ENCODE measurements at places on chromosomes 2 and 18. TPM values are rescaled to one million over a fixed set of nuclear protein-coding genes. Genes with fewer than 3 reads are reported as not detected.

Gene TUBA3E
- not detected for total RNA-seq

Gene AQP12A
- not detected for total RNA-seq

Gene SP5
- 2.4 TPM for total RNA-seq

Gene ABCB11
- 1.5 TPM for total RNA-seq

Gene RIT2
- total RNA-seq, result not detected

Gene ANXA4
- 117 TPM for total RNA-seq

- DNase-seq, result no peak
Observed at GRCh38 chr2:159728629-159729028, 16.3 kb downstream of the MARCHF7 start.

DNA sequence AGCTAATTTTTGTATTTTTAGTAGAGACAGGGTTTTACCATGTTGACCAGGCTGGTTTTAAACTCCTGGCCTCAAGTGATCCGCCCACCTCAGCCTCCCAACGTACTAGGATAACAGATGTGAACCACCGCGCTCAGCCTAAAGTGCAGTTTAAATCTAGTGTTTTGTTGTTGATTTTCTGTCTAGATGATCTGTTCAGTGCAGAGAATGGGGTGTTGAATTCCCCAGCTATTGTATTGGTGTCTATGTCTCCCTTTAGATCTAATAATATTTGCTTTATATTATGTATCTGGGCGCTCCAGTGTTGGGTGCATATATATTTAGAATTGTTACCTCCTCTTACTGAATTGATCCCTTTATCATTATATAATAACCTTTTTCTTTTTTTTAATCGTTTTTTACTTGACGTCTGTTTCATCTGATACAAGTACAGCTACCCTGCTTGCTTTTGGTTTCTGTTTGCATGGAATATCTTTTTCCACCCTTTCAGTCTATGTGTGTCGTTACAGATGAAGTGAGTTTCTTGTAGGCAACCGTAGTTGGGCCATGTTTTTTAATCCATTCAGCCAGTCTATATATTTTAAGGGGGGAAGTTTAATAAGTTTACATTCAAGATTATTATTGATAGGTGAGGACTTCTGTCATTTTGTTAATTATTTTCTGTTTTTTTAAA is 34.3 kb downstream of the GALM start:
- no peak for DNase-seq

DNA sequence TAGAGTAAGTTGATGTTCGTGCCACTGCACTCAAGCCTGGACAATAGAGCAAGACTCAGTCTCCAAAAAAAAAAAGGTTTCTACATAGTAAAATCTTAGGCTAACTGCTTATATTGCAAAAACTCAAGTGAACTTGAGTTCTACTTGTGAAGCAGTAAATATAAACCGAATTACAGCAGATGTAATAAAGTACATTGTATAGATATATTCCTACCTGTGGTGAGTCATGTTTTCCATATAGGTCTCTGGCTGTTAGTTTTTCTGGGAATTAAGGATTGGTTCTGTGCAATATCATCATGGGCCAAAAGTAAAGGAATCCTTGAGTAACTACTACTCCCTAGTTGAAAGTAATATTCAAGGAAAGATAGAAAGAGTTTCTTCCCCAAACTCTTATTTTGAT is 159.9 kb downstream of the DYM start:
- DNase-seq, result no peak

DNA sequence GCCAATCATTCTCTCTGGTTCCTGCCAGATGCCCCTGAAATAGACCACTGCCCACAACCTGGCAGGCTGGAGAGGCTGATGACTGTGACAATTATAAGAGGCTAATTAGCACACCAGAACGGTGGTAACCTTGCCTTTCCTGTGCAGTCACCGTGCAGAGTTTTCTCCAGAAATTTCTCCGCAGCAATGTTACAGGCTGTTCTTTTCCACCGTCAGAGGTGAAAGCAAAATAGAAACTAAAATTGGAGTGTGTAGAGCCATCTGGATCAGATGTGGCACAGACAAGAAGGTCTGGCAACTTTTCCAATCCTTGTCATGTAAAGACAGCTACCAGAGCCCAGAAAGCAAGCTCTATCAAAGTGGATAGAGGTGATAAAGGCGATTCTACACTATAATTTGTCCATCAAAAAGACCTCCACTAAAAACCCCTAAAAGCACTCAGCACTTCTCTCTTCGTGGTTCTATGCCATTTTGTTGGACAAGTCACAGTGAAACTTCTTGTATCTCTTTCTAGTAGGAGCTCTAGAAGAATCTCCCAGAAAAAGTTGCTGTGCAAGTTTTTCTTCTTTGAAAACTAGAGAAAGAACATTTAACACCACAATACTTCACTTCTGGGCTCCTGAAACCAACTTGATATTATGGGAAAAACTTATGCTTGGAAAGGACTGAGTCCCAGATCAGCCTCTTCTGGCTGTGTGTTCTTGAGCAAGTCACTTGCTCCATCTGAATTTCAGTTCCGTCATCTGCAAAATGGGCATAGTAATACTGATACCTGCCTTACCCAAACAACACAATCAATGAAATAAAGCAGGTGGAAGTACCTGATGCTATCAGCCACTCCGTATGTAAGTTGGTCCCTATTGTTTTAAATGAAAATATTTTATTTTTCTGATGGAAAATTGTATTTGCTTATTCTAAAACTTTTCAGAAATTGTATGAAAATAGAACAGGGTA is 295.6 kb upstream of the DLGAP1 start:
- DNase-seq, result no peak

DNA sequence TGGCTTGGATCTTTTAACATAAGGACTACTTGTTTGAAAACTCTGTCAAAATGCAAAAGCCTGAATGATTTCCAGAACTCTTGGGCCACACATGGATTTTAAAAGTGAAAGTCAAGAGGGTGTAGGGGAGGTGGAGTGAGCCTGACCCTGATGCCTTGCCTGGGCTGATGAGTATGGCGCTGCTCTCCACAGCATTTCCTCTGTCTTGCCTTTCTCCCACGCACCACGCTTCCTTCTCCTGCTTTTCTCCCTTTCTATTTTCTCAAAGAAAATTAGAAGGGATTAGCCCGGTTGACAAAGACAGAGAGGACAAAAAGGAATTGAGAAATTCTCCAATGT is 207.0 kb upstream of the CCDC68 start:
- no peak for DNase-seq

DNA sequence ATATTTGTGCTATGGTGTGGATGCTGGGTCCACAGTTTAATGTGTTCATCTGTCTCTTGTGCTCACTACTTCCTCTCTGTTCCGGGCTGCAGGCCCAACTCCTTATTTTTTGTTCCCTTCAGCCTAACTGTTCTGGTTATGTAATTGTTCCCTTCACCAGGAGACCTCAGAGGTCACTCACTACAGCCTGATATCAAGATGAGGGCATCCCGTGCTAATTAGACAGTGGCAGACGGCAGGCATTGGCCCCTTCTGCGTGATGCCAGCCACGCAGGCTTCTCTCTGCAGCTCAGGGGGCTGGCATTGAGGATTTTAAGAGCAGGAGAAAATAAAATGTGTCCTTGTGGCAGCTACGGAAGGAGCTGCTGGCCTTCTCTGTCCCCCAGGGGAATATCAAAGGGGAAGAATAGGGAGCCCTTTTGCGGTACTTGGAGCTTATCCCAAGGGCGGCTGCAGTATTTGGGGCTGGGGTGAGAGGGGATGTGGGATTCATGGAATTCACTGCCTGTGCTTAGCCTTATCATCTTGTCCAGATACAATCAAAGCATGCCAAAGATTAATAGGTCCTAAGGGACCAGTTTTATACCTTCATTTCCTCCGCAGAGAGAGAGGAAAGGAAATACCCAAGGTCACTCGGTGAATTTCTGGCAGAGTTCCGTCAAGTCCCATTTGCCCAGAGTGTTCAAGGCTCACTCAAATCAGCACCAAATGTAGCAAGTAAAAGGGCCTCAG is 53.3 kb upstream of the TRIB2 start:
- DNase-seq, result no peak

All from sciatic nerve (tissue), 2 donors.